ENCODE measurements at places on chromosomes 5 and 9.

DNA sequence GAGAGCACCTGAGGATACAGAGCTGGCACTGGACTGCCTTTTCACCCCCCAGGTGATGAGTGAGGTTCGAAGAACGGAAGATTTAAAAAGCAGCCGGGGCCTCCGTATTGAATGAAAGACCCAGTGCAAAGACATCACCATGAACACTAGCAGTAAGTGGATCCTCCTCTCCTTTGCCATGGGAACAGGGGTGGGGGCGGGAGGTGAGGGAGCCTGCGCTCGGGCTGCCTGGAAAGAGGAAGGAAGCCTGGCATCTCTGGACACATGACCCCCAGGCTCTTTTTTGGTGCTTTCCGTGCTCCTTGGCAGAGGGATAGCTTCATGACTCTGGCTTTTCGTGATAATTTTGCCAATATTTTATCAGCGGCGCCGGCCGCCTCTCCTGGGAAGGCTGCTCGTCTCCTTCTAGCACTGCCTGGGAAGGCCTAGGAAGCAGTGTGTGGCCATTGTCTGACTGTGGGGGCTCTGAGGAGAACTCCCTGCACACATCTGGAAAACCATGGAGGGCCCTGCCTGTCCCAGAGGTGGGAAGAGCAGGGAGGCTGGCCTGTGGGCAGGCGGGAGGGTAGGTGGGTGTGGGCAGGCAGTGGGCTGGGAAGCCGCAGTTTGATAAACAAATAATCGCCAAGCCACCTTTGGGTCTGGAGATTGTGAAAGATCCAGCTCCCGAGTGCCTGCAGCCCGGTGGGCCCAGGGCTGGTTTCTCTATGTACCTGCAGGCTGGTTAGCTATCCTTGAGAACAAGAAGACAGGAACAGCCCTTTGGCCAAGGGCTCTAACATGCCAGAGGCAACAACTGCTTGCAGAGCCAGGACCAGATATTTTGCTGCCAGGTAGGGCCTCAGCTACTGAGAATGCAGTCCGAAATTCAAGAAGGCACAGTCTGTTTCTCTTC lies 911 bp downstream of the ABLIM3 start:
- DNase-seq, result no peak

DNA sequence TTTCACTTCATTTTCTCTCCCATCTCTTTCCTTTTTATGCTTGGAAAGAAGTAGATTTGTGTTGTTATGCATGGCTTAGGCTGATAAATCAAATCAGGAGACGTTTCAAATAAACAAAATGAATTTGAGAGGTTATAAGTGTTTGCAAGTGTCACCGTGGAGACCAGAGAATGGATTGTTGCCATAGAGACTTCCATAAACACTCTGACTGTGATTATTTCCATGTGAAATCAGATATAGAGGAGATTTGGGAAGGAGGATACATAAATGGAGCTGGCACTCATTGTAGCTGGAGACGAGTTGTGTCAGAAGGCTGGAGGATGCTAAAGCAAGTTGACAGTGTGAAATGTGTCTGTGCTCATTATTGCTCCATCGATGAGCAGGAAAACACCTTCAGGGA lies 84.2 kb upstream of the PCSK1 start:
- DNase-seq, result no peak

GRCh38 chr5:74538206-74538661 lies 102.3 kb downstream of the ENC1 start:
- no peak for DNase-seq

DNA sequence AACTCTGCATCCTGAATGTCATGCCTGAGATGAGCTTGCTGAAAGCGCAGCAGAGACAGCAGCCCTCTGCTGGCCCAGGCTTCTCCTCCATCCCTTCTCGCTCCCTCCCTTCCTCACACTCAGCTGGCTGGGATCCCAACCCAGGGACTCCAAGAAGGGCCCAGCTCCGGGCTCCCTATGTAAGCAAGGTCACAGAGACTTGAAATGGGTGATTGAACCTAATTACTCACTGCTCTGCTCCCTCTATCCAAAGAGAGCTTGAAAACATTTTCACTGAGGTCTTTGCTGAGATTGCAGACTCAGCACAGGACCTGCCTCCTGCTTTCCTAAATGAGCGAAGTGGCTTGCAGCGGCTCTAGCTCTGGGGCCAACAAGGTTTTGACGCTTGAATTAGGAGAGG lies 42.8 kb downstream of the RAPGEF1 start:
- no peak for DNase-seq

DNA sequence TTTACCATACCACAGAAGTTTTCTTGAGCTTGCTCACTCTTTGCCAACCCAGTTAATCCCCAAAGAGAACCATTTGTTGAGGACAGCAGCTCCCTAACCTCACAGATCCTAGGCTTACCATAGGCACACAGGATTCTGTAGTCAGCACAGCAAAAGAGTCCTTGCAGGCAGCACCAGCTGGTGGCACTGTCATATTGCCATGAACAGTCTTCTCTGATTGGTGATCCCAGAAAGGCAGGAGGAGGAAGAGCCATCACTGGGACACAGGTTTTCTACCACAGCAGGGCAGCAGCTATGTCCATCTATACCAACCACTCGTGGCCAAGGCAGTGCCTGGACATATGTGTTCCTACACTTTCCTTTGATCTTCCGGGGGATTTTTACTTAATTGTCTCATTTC lies 297.1 kb upstream of the CD180 start:
- DNase-seq, result no peak

- no peak for DNase-seq
These were observed 18.6 kb downstream of the TMEM252 start for GRCh38 chr9:68522131-68522530.

DNA sequence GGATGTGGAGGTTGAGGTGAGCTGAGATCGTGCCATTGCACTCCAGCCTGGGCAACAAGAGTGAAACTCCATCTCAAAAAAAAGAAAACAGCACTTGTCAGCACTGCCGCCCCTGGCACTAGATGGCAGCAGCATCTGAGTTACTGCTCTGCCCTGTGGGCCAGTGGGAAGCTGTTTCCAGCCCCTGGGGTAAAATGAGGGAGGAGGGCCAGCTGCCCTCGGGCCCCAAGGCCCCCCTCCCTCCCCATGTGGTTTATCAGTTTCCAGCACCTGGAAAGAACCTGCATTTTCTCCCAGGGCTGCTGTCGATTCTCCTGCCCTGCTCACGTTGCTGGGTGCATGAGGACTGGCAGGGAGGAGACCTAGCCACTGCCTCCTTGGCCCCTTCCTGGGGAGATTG lies 13.2 kb upstream of the CEL start:
- DNase-seq, result no peak

Data from stimulated activated CD8-positive, alpha-beta memory T cell treated with anti-CD3 and anti-CD28 coated beads, Interleukin-15, amount 100 ng/mL, for 4 hours (primary cell).